ENCODE measurements at places on chromosomes 16 and 17.
A peak's percentile ranks its signal among the peaks of the same experiment; 100 is the strongest.

GRCh38 chr17:50865060-50865867 is 890 bp downstream of the TOB1 start:
- DNase-seq, result peak; percentile 57

DNA sequence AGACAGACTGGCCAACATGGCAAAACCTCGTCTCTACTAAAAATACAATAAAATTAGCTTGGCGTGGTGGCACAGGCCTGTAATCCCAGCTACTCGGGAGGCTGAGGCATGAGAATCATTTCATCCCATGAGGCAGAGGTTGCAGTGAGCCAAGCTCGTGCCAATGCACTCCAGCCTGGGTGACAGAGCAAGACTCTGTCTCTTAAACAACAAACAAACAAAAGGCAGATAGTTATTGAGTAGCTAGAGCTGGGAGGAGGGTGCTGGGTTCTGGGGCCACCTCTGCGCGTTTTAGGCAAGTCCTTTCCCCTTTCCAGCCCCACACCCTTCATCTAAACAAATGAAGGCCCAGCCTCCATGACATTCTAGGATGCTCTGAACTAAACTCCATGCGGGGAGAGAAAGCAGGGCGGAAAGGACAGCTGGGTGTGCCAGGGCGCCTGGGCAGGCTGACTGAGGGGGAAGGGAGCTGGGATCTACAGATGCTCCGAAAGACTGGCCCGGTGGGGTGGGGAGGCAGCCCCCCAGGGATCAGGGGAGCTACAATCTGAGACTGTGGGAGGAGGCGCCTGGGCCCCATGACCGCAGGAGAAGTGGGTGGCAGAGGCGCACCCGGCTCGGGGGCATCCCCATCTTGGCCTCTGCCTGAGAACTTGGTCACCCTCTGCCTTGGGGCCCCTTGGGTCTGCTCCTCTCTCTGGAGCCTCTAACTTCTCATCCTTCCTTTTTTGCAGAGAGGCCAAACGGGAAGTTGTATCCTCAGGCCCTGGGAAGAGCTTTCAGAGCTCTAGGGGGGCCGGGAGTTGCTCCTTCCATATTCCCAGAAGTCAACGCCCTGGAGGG is 910 bp downstream of the ITGAL start:
- DNase-seq, result no peak

GRCh38 chr17:47367257-47367656 is 43.5 kb downstream of the EFCAB13 start:
- DNase-seq, result no peak

GRCh38 chr16:26697807-26698206 is 368.9 kb upstream of the C16orf82 start:
- DNase-seq, result no peak

- no peak for DNase-seq
Measured at GRCh38 chr17:75319904-75320691, 30.9 kb upstream of the SLC25A19 start.

- DNase-seq, result no peak
Measured at GRCh38 chr17:79978548-79978855, 57.2 kb downstream of the TBC1D16 start.

GRCh38 chr16:52437277-52437670 is 109.7 kb downstream of the TOX3 start:
- no peak for DNase-seq

- DNase-seq, result no peak
Measured at GRCh38 chr16:89598199-89598598, 15.2 kb upstream of the DPEP1 start.

DNA sequence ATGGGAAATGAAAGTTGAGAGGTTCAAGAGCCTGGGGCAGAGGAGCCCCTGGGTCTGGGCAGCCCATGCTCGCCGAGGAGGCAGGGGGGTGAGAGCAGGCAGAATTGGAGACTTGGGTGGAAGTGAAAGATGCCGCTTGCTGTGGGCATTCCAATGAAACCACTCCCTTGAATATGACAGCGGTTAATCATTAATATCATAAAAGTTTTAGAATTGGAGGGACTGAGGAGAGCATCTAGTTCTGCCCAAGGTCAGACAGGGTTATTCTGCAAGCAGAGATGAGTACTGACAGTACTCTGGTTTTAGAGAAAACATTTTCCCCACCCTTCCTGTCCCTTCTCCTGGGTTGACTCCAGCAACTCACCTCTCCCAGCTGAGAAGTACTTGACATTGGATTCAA is 180.2 kb downstream of the MSI2 start:
- no peak for DNase-seq

- no peak for DNase-seq
Measured at GRCh38 chr17:80726558-80727408, 182.1 kb downstream of the RPTOR start.

DNA sequence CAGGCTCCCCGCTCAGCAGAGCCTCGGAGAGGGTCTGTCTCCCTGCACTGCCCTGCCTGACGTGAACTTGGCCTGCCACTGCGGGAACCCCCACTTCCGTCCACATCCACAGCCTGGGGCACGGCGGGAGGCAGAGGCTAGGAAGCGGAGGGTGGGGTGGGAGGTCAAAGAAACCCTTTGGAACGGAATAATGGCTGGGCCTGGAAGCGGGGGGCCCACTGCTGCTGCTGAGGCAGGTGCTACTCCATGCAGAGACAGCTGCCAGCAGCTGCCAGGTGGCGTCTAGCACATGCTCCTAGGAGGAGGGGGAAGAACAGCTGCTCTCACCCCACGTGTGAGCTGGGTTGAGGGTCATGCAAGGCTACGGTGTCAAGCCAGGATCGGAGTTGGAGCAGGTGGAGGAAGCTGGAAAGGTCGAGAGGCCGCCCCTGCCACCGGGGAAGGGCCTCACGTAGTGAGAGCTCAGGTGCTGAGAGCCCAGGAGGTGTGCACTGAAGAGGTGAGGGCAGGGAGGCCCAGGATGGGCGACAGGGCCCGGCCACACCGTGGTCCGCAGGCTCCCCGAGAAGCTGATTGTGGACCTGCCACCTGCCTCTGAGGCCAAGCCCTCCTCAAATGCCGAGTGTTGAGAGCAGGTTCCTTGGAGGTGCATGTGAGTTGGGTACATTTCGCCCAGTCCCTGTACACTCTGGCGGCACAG is 9.8 kb downstream of the FSCN2 start:
- DNase-seq, result peak; percentile 98

GRCh38 chr17:31842195-31843069 is 16.6 kb downstream of the COPRS start:
- DNase-seq, result peak; percentile 82

GRCh38 chr16:7037495-7037894 is 295.1 kb upstream of the RBFOX1 start:
- DNase-seq, result no peak

- DNase-seq, result no peak
Measured at GRCh38 chr16:23535901-23536300, 21.2 kb downstream of the EARS2 start.

DNA sequence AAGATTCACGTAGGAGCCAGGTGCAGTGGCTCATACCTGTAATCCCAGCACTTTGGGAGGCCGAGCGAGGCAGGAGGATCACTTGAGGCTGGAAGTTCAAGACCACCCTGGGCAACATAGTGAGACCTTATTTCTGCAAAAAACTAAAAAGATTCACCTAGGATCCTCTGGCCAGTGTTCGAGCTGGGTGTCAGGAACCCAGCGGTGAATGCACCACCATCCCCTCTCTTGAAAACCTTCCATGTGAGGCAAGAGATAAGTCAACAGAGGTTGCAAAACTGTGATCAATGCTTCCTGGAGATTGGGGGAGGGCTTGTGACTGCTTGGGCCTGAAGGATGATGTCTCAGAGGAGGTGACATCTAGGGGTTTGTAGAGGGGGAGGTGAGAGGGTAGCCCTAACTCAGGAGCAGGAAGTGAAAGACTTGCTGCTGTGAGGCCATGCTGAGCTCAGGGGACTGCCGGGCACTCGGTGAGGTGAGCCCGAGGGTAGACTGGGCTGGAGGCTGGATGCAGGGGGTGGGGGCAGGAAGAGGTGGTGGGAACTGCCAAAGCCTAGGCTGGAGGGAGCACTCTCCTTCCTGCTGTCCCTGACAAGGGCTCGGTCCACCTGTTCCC is 11.7 kb downstream of the GJD3 start:
- DNase-seq, result no peak

GRCh38 chr16:57698812-57699405 is 4.3 kb downstream of the DRC7 start:
- no peak for DNase-seq

DNA sequence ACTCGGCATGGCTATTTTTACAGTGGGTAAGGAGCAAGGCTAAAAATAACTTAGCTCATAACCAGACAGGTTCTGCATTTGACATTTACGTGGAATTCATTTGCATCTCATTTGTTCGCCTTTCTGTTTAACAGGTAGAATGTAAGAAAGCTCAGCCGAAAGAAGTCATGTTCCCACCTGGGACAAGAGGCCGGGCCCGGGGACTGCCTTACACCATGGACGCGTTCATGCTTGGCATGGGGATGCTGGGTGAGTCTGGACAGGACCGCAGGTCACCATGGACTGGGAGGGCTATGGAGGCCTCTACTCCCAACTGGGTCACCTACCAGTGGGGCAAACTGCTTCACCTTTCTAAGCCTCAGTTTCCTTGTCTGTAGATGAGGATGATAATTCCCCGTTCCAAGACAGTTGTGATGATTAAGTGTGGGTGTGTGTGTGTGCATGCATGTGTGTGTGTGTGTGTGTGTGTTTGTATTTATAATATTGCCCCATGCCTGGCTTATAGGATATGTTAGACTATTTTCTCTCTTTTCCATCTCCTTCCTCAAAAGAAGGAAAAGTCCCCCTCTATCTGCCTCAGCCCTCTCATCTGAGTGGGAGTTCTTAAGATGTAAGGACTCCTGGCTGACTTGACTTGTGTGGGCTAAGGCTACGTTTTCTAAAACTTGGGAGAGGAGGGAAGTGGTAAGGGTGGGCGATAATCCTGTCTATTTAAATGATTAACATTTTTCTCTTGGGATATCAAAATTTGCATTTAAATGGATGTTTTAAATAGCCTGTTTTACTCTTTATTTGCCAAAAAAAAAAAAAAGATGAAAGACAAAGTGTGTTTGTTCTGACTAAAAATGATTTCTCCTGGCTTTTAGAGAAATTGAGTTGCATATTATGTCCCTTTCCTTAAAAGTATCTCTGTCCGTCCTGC is 129.0 kb downstream of the CCDC182 start:
- no peak for DNase-seq

DNA sequence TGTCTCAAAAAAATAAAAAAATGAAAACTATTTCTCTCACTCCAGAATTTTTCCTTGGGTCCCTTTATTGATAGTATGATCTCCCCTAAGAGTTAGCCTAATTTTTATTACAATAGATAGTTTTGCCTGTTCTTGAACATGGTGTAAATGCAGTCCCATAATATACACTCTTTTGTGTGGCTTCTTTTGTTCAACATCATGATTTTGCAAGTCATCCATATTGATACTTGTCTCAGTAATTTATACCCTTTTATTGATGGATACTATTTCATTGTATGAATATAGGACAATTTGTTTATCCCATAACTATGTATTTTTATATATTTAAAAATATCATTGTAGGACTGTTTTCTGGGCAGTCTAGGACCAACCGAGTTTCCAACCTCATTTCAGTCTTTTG is 207.0 kb downstream of the UTP18 start:
- DNase-seq, result no peak

- peak; percentile 17 for DNase-seq
Measured at GRCh38 chr17:43745541-43745940, 13.1 kb downstream of the SOST start.

DNA sequence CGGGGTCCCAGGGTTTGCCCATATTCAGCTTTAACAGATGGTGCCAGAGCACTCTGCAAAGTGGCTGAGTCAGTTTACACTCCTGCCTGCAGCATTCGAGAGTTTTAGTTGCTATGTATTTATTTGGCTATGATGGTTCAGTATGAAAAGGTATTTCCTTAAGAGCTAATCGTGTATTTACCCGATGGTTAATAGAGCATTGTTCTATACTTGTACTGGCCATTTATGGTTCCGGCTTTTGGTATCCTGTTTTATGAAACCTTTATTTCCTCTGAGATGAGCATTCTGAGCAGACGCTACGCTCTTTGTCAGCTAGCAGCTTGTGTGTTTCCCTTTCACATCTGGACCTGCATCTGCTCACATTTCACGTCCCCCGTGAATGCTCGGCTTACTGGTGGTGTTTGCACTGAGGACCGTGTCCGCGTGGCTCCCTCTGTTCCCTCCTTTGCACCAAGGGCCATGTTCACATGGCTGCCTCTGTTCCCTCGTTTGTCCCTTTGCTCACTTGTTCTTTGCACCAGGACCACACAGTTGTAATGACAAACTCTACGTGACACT is 149.1 kb upstream of the CHMP6 start:
- peak; percentile 85 for DNase-seq

DNA sequence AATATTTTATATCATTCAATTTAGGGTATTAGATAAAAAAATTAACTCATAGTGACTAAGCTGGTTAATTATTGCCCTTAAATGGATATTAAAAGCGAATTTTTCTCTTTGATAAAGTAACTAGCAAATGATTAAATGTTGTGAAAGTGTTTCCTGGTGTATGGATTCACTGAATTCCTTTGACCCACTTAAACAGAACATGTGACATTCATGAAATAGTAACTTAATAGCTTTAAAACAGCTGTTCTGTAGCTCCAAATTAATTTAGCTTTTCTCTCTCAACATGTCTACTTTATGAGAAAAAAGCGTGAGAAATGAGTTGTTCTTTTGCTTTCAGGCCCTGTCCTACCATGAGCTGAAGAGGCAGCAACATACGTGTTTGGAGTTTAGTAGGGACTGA is 36.4 kb upstream of the APPBP2 start:
- DNase-seq, result no peak

GRCh38 chr17:48246612-48247011 is 139.0 kb downstream of the SNX11 start:
- no peak for DNase-seq

DNA sequence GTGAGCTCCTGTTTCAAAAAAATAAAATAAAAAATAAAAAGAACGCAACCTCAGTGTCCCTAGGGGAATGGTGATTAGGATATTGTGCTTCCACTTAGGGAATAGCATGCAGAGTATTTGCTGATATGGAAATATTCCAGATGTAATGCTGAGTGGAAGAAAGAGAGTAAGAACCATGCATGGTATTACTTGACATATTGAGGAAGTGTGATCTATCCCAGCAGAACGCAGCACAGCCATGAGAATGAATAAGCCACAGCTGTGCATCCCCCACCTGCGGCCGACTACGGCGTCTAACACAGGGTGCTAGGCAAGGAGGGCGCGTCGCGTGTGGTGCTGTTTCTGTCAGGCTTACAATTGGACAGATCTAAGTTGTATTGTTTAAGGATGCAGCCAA is 49.5 kb downstream of the FOXK2 start:
- DNase-seq, result no peak

DNA sequence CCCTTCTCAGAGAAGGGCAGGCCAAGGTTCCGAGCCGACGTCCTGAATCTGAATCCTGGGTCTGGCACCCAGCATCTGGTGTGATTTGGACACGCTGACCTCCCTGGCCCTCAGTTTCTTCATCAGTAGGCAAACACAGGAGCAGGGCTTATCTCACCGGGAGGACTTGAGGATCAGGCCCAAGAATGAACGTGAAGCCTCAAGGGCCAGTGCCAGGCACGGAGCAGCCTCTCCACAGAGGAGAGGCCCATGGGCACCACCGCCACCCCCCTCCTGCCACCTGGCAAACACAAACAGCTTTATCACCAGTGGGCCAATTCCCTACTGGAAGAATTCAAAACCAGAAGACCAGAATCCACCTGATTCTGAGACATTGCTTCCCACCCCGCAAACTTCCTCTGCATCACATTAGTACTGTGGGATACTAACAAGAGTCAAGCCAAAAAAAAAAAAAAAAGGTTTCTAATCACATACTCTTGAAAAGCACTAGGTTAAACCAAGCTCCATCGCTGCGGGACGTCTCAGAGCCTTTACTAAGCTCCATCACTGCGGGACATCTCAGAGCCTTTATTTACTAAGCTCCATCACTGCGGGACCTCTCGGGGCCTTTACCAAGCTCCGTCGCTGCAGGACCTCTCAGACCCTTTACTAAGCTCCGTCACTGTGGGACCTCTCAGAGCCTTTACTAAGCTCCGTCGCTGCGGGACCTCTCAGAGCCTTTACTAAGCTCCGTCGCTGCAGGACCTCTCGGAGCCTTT is 68.0 kb upstream of the DOC2B start:
- DNase-seq, result no peak
